ENCODE measurements at places on chromosomes 6 and 20. TPM values are rescaled to one million over a fixed set of nuclear protein-coding genes. Genes with fewer than 3 reads are reported as not detected.

Gene SAMD5
- total RNA-seq, result not detected

Gene TMEM14A
- total RNA-seq, result 22.2 TPM

Gene GJA10
- total RNA-seq, result not detected

Gene LSM14B
- total RNA-seq, result 42.8 TPM

Gene PMEPA1
- not detected for total RNA-seq

Gene SLC32A1
- total RNA-seq, result not detected

DNA sequence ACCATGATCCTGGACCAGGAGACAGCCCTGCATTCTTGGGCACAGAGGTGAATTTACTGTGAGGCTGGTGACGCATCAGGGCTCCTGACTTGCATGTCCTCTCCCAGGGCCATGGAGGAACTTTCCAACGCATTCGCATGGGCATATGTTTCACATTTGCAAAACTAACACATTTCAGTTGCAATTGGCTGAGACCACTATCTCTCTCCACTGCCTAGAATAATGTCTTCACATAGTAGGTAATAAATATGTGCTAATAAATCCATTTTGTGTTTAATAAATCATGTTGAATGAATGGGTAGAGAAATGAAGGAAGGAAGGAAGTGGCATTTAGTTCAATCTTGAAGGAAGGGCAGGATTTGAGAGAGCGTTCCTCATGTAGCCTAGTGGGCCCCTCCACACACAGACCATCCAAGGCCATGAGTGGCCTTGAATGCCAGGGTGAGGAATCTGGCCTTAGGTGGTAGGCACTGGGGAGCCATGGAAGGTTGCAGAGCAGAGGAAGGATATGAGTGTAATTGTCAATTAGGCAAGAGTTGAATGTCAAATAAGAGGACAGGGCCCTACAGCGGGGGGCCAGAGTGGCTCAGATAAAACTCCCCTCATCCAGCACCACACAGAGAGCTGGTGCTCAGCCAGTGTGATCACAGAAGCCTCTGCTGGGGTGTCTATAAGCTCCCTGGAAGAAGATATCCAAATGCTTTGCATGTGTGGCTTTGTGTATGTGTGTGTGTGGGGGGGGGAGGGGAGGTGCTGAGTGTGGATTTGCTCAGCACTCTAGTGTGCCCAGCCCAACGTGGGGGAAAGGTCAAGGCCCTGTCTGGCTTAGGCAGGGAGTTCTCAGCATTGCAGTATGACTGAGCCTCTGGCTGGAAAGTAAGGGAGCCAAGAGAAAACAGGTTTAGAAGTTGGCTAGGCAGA, 30.9 kb upstream of the CCN5 start:
- no peak for DNase-seq
- H3K27me3 ChIP-seq, result no peaks in the 10 kb centered on the region
- H3K36me3 ChIP-seq, result no peaks in the 10 kb centered on the region
- no peak overlapping the region for H3K4me3 ChIP-seq

- H3K27me3 ChIP-seq, result peaks cover 10% of the 10 kb centered on the region
- H3K4me1 ChIP-seq, result no peaks in the 10 kb centered on the region
- DNase-seq, result no peak
- H3K36me3 ChIP-seq, result no peaks in the 10 kb centered on the region
These were observed 256.8 kb downstream of the SYNE1 start for GRCh38 chr6:152380351-152380767.

DNA sequence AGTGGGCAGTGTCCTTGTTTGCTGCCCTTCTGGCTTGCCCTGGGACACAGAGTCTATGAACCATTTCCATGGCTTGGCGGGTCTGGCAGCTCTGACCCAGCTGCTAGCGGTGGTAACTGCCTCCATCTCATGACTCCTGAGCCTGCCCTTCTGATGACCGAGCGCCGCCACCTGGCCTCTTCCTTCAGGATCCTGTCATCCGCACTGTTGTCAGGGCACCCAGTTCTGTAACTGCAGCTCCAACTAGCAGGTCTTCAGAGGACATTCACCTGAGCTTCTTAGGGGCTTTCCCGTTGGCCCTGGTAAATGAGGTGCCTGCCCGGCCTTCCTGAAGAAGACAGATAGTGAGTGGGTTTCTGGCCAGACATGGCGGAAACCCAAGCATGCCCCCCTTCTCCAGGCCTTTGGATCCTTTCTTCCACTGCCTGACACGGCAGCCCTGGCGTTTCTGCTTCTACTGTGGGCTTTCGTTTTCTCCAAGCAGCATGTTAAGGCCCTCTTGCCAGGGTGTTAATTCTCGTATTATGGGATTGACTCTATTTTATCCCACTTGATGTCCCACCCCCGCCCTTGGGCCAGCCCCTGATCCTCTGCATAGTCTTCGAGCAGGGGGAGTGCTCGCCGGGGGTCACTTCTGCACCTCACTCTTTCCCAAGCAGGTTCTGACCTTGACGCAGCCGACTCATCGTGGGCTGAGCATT, 24.7 kb downstream of the PACSIN1 start:
- no peaks in the 10 kb centered on the region for H3K27me3 ChIP-seq
- no peaks in the 10 kb centered on the region for H3K36me3 ChIP-seq
- no peak for DNase-seq
- no peak overlapping the region for H3K4me3 ChIP-seq

DNA sequence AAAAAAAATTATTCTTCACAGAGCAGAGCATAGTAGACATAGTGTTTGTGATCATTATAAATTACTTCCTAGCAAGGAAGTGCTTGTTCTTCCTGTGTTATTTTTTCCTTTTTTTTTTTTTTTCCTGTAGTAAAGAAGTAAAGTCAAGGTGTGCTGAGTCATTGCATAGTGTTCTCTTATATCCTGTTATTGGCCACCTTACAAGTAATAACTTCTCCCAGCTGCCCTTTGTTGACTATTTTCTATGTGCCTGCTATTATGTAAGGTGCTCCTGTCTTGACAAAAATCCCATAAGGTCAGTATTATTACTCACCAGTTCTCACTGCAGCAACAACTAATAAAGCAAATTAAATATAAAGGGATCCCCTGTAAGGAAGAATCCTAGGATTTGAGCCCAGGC, 195.3 kb downstream of the GJA1 start:
- no peaks in the 10 kb centered on the region for H3K27me3 ChIP-seq
- H3K27ac ChIP-seq, result no peak overlapping the region
- H3K36me3 ChIP-seq, result no peaks in the 10 kb centered on the region
- H3K4me3 ChIP-seq, result no peak overlapping the region

GRCh38 chr6:144637541-144637940, 352.4 kb downstream of the UTRN start:
- no peak overlapping the region for H3K4me3 ChIP-seq
- peaks cover 8% of the 10 kb centered on the region for H3K36me3 ChIP-seq
- no peak for DNase-seq
- H3K4me1 ChIP-seq, result no peaks in the 10 kb centered on the region

DNA sequence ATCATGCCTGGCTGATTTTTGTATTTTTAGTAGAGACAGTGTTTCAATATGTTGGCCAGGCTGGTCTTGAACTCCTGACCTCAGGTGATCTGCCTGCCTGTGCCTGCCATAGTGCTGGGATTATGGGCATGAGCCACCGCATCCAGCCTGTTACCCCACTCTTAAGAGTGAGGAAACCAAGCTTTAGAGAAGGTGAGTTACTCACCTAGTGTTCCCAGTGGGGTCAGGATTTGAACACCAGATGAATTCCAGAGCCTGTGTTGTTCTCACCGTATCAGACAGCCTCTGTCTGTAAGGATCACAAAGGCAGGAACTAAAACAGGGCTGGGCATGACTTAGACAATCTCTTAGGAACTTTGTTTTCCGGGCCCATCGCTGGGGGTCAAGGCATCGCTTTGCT, 9.4 kb upstream of the FANCE start:
- H3K4me1 ChIP-seq, result peaks cover 18% of the 10 kb centered on the region
- H3K36me3 ChIP-seq, result no peaks in the 10 kb centered on the region
- H3K27me3 ChIP-seq, result no peaks in the 10 kb centered on the region

GRCh38 chr6:75204959-75205775, 686 bp downstream of the COL12A1 start:
- H3K36me3 ChIP-seq, result no peaks in the 10 kb centered on the region
- H3K27ac ChIP-seq, result no peak overlapping the region
- H3K27me3 ChIP-seq, result peaks cover 84% of the 10 kb centered on the region
- H3K4me3 ChIP-seq, result peak overlapping the region; percentile 35
- peaks cover 53% of the 10 kb centered on the region for H3K4me1 ChIP-seq

DNA sequence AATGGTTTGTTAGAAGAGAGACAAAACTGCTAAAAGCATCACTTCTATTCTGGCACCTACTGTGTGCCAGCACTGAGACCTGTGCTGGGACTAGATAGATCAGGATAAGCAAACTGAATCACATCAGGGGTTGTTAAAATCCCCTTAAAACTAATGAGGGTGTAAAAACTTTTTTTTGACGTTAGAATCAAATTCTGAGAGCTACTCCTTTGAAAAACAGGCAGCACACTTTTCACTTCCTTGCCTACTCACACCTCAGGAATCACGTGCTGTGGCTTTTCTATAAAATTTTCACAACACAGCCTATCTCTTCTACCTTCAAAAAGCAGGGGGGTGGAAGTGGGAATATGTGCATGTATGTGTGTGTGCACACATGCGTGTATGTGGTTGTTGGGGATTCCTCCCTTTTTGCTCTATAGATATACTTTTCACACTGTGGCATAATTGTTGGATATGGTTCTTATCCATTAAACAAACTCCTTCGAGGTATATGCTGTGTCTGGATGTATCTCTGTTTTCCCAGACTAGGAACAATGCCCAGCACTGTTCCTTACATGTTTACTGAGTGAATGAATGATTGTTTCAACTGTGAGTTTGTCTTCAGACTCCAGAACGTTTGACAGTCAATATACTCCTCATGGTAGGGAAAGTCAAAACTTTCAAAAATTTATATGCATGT, 105.4 kb downstream of the FYN start:
- peaks cover 67% of the 10 kb centered on the region for H3K36me3 ChIP-seq
- H3K4me1 ChIP-seq, result peaks cover 89% of the 10 kb centered on the region
- H3K27ac ChIP-seq, result peak overlapping the region; percentile 90
- peak overlapping the region; percentile 15 for H3K4me3 ChIP-seq
- H3K27me3 ChIP-seq, result no peaks in the 10 kb centered on the region
- DNase-seq, result no peak

GRCh38 chr6:146526192-146526591, 17.4 kb upstream of the RAB32 start:
- no peak overlapping the region for H3K27ac ChIP-seq
- H3K36me3 ChIP-seq, result no peaks in the 10 kb centered on the region
- no peaks in the 10 kb centered on the region for H3K4me1 ChIP-seq
- no peak overlapping the region for H3K4me3 ChIP-seq

DNA sequence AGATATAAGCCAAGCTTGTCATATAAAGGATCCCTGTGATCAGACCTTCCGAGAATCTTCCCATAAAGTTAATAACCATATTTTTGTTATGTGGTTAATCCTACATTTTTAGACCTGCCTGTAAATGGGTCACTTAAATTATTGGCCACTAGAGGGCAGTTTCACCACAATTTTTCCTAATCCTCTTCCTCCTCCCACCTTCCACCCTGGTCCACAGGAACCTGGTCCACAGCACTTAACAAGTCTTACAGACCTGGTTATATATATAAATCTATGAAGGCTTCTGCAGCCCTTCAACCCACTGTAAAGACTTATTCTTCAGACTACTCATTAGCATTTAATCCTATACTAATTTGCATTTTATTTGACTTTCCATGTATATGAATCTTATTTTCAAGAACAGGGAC, 28.3 kb downstream of the MRS2 start:
- no peak overlapping the region for H3K27ac ChIP-seq
- no peak overlapping the region for H3K4me3 ChIP-seq
- H3K36me3 ChIP-seq, result peaks cover 6% of the 10 kb centered on the region
- H3K27me3 ChIP-seq, result no peaks in the 10 kb centered on the region
- no peaks in the 10 kb centered on the region for H3K4me1 ChIP-seq

DNA sequence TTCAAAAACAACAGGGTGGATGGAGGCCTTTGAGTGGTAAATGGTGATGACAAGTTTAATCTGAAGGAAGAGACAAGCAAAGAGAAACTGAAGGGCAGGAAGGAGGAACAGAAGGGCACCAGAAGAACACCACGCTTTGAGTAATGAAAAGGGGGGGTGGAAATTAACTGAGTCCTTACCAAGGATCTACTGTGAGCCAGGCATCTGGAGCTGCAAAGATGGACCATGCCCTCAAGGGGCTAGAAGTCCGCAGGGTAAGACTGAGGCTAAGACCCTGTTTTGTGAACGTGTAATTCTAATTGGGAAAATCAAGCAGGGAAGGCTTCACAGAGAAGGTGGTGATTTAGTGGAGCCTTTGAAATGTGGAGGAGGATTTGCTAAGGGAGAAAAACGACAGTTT, 1.6 kb downstream of the NDRG3 start:
- peak overlapping the region; percentile 40 for H3K4me3 ChIP-seq
- H3K4me1 ChIP-seq, result peaks cover 29% of the 10 kb centered on the region

- peaks cover 55% of the 10 kb centered on the region for H3K4me1 ChIP-seq
- H3K27ac ChIP-seq, result no peak overlapping the region
- peaks cover 2% of the 10 kb centered on the region for H3K36me3 ChIP-seq
- H3K4me3 ChIP-seq, result no peak overlapping the region
- DNase-seq, result no peak
These were observed 162.1 kb upstream of the ZNF337 start for GRCh38 chr20:25858495-25859425.

GRCh38 chr6:33936886-33937285, 133.1 kb upstream of the MLN start:
- H3K36me3 ChIP-seq, result no peaks in the 10 kb centered on the region
- no peak overlapping the region for H3K4me3 ChIP-seq
- no peak for DNase-seq
- H3K27ac ChIP-seq, result no peak overlapping the region

GRCh38 chr20:62546606-62547005, 70.8 kb upstream of the GATA5 start:
- DNase-seq, result no peak
- peaks cover 15% of the 10 kb centered on the region for H3K27me3 ChIP-seq
- no peak overlapping the region for H3K27ac ChIP-seq
- no peaks in the 10 kb centered on the region for H3K36me3 ChIP-seq
- H3K4me1 ChIP-seq, result peaks cover 11% of the 10 kb centered on the region

DNA sequence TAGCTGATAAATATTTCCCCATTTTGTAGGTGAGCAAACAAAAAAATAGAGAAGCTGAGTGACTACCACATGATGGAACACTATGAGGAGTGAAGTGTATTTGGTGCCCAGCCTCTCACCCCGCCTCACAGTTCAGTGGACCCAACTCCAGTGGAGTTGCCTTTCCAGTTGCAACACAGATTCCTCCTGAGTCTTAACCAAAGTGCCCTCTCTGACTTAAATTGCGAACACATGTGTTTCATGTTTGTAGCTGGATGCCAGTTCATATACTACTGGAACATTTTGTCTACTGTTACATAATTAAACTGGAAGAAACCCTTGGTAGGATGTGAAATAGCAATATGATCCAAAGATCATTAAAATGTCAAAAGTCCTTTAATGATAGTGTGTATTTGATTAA, 448.9 kb downstream of the COL12A1 start:
- H3K36me3 ChIP-seq, result no peaks in the 10 kb centered on the region
- no peaks in the 10 kb centered on the region for H3K4me1 ChIP-seq
- H3K27ac ChIP-seq, result no peak overlapping the region
- H3K27me3 ChIP-seq, result no peaks in the 10 kb centered on the region
- H3K4me3 ChIP-seq, result no peak overlapping the region
- no peak for DNase-seq

- H3K27me3 ChIP-seq, result peaks cover 26% of the 10 kb centered on the region
- no peak for DNase-seq
- H3K36me3 ChIP-seq, result no peaks in the 10 kb centered on the region
- no peak overlapping the region for H3K4me3 ChIP-seq
These were observed 19.9 kb downstream of the TNXB start for GRCh38 chr6:32089082-32089828.

Data from activated CD8-positive, alpha-beta T cell treated with anti-CD3 and anti-CD28 coated beads, Interleukin-2, amount 10 ng/mL, durations not matched to agents 7 days and 5 days (primary cell).